GM23338 (cell line): ENCODE measurements at places on chromosomes 2 and 18. TPM values are rescaled to one million over a fixed set of nuclear protein-coding genes. Genes with fewer than 3 reads are reported as not detected.

DNA sequence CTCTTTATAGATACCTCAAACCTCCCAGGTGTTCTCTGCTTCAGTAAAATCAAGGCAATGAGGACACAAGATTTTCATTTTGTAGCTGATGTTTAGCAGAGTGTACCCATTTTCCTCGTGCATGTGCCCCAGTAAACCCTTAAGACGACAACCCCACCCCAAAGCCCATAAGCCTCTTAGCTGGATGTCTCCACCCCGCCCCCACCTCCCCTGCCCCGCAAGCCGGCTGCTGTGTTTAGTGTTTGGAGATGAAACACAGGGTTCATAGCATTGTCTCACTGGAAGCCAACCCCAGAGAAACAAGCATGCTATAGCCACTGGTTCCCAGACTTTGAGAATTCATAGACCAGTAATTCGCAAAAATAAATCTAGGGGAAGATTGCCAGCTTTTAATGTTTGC is 5.8 kb upstream of the SAG start:
- no peak for DNase-seq

Gene PPP1R1C
- 3.5 and 5.7 TPM in 2 replicates for total RNA-seq

DNA sequence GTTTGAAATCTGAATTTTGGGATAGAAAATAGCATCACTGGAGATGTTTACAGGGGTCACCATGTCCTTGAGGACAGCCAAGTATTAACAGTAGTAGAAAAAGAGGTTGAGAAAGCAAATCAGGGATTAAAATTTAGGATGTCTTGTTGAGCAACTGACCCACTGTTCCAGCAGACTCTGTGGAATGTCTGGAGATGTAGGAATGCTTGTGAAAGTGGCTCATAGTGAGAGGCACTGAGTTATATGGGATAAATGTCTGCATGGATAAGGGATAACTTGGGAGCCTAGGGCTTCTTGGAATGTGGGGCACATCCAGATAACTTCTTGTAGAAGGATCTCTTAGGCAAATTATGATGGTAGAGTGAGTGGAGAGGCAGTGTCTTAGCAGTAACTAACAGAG is 495.0 kb downstream of the TMX3 start:
- no peak for DNase-seq

- no peak for DNase-seq
Measured at GRCh38 chr18:48238206-48238605, 171.0 kb downstream of the ZBTB7C start.

DNA sequence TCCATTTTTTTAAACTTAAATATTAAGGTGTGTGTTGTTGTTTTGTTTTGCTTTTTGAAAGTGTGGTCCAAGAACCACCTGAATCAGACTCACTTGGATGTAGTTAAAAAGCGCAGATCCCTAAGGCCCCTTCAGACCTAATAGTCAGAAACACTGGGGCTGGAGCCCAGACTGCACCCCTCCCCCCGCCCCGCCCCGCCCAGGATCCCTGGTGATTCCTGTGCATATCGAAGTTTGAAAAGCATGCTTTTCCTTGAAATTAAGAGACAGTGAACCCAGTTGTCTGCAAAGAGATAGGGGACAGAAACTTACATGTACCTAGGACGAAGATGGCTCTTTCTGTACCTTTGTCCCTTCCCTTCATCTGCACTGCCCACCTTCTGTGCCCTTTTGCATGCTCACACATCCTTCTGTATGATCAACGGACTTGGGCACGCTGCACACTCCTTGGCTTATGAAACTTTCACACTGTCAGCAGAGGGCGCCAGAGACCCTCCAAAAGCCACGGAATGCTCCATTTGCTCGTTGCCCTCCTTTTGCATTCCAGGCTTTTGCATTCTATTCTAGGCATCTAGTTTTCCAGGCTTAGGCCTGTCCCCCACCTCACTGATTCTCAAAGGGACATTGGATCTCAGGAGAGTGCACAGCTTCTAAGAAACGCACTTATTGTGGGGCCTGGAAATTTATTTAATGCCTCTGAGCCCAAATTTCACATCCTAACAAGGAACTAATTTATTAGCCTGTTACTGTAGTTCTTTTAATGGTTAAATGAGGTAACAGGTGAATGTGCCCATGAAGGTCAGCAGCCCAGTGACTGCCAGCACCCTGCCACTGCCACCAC is 32.8 kb upstream of the SLC14A1 start:
- peak; percentile 95 for DNase-seq

DNA sequence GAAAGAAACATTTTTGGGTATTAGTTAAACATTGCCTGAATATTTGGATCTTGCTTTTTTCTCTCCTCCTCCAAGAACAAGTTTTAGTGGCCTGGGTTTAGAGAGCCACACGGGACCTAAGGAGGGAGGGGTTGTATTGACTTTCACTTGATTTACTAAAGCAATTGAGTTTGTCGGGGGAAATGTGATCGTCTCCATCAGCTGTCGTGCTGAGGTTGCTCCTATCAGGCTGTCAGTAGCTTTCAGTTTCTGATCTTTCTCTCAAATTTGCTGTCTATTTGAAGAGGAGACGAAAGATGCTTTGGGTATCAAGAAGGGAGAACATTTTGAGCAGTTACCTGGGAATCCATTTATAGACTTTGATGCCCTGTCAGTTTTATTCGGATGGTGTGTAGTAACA is 106.0 kb downstream of the SETBP1 start:
- DNase-seq = no peak

GRCh38 chr2:187500585-187501359 is 52.7 kb upstream of the CALCRL start:
- DNase-seq = peak; percentile 65

Gene ANKRD30BL
- total RNA-seq = 0.17 and 0.62 TPM in 2 replicates
